Psoas muscle (tissue), 8 donors: ENCODE measurements at places on chromosomes 1 and 21. TPM values are rescaled to one million over a fixed set of nuclear protein-coding genes. Genes with fewer than 3 reads are reported as not detected.

DNA sequence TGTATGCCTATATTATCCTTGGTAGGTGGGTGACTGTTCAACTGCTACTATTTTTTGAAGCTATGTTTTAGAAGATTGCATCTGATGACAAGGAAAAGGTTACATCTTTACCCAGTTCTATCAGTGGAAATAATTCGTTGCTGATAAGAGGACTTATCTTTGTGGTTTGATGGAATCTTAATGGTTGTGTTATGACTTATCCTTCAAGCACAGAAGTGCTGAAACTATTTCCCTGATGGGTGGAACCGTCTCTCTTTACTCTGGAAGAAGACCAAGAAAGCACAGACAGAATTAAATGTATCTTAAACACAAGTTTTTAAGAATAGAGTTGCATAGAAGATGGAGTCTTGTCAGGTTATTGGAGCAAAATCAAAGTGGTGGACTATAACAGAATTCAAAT lies 437.7 kb upstream of the KAZN start:
- DNase-seq = no peak

- no peak for DNase-seq
These were observed 48.5 kb upstream of the SAMD13 start for GRCh38 chr1:84253036-84253435.

STRIP1 gene
- 16.1 TPM for total RNA-seq

DNA sequence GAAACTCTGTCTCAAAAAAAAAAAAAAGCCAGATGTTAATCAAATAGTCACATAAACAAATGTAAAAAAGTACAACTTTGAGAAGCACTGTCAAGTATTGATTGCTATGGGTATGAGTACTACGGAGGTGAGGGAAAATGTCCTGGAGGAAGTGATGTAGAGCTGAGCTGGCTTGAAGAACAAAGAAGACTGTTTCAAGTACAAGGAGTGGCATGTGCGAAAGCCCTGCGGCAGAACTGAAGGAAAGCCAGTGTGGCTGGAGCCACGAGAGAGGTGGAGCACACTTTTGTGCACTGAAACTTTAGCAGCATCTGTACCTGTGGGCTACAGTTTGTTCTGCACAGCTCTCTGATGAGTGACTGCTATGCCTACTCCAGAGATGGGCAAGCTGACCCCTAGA lies 5.4 kb upstream of the RPS6KA1 start:
- DNase-seq = no peak

- DNase-seq = no peak
These were observed 536.4 kb downstream of the DPYD start for GRCh38 chr1:97384294-97384968.

- DNase-seq = no peak
These were observed 10.0 kb upstream of the B4GALT3 start for GRCh38 chr1:161187311-161187710.

CASQ2 gene
- 271 TPM for total RNA-seq

WRAP73 gene
- 11.1 TPM for total RNA-seq

GRCh38 chr1:45621895-45622523 lies 1.8 kb downstream of the CCDC17 start:
- DNase-seq = no peak

DNA sequence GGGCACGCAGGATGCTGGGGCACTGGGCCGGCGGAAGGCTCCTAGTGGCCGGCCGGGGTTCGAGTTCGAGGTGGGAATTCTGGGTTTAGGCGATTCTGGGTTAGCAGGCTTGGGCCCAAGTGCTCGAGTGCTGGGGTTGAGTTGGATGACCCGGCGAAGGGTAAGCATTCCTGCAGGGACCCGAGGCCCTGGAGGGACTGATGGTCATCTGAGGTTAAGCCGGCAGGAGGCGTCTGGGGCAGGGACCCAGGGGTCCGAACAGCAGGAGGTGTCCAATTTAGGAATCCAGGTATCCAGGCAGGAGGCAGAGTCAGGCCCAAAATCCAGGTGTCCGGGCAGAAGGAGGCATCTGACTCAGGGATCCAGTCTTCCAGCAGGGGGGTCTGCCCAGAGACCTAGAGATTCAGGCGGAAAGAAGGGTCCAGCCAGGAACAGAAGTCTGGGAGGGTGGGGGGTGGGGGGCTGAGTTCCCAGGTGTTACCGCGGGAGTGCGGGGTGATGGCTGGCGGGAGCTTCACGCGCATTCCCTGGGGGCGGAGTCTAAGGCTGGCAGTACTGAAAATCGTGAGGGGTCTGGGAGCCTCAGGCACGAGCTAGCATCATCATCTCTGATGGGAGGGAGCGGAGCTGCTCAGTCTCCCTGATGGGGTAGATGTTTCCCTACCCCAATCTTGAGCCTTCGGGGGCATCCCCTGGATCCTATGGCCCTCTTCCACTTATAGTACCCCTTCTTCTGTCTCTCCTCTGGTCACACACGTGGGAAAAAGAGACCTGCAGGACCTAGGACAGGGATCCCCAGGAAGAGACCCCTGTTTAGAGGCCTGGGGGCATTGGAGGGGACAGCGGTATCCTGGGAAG lies 585 bp downstream of the GPR3 start:
- no peak for DNase-seq

- DNase-seq = no peak
These were observed 3.2 kb downstream of the SDC3 start for GRCh38 chr1:30905403-30905802.

TAL1 gene
- total RNA-seq = 1.9 TPM

- DNase-seq = no peak
These were observed 2.5 kb upstream of the TMPRSS2 start for GRCh38 chr21:41510500-41510899.

DNA sequence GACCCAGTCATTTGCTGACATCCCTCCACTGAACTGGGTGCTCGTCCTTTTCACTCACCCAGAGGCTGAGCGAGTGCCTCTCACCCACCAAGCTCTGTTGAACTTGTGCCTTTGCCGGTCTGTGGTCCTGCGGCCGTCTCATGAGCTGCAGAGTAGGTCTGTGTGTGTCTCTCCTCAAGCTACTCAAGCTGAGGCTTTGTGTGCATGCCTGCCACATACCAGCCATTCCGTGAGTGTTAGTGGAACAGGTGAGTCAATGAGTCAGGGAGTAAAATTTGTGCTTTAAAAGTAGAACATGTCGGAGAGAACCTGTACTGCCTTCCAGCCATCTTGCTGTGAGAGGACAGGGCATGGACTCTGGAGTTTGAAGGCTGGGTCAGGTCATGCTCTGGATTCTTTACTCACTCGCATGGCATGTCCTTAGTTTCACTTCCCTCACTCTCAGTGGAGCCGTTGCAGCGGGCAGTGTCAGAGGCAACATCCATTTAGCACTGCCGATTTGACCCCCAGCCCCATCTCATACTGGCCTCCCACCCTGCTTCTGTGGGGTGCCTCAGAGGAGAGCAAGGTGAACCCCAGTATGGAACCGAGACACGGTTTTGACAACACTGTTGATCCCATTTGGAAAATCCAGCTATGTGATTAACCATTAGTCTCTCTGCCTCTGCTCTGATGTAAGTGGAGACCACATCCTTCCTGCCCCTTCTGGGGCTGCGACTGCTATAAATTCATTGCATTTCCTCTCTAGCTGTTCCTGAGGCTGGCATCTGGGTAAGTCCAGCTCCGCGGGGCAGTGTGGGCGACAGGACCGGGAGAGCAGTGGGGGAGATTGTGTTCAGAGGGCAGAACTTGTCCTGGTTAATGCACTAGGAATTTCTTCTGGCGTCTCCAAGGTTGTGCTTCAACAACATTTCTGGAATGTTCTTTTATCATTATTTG lies at the start of gene NLRP3:
TSS of gene NLRP3 (plus strand) at position 751 of the 939 bp plus-strand sequence. CDS start 2,628 bp downstream, outside the sequence.
- no peak for DNase-seq

UBL4B gene
- total RNA-seq = not detected

ELF3 gene
- 1.4 TPM for total RNA-seq

NEK2 gene
- total RNA-seq = not detected

GRCh38 chr1:47527653-47528272 lies 89.9 kb downstream of the FOXD2 start:
- DNase-seq = no peak

C8A gene
- not detected for total RNA-seq

AMPD1 gene
- 98.1 TPM for total RNA-seq

GRCh38 chr1:19450811-19451515 lies 34.4 kb downstream of the CAPZB start:
- DNase-seq = no peak

KIFAP3 gene
- total RNA-seq = 17.0 TPM

DNA sequence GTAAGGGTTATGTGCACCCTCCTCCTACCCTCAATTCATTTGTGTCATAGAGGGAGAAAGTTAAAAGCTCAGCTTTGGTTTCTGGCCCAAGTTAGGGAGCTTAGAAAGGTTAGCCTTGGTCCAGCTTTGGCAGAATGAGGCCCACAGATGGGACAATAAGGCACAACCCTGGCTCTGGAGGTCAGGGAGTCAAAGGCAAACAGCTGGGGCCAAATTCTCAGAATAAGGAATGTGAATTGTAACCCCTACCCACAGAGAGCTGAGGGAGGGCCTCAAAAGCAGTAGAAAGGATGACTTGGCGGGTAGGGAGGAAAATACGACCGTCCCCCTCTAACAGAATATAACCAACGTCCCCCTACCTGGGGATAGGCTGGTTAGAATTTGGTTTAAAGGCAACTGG lies 9.0 kb downstream of the CERS2 start:
- no peak for DNase-seq

GRCh38 chr1:149932474-149932873 lies 4.2 kb downstream of the MTMR11 start:
- DNase-seq = no peak
